Uterus (tissue), 4 donors: ENCODE measurements at places on chromosomes 11 and 22.

- no peak for DNase-seq
Measured at GRCh38 chr11:102085864-102086551, 24.2 kb upstream of the YAP1 start.

DNA sequence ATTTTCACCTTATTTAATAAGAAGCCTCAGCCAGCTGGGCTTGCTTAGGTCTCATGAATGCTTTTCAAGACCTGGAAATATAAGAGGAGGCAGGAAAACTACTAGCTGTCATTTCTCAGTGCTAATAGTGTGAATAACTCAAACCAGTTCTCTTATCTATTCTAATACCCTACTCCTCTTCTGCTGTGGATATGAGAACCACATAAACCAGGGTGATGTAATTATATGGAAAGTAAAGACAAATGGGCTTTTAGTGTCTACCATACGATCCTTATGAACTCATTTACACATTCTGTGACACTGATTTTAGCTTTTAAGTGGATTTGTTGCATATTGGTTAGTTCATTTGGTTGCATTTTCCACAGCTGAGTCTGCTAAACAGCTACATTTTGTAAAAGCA lies 8.6 kb downstream of the PDGFD start:
- DNase-seq = no peak

GRCh38 chr11:121304759-121305158 lies 12.2 kb downstream of the SC5D start:
- DNase-seq = no peak

- no peak for DNase-seq
Measured at GRCh38 chr11:42170601-42171000, 711.1 kb upstream of the LRRC4C start.
